AG09309 (cell line): ENCODE measurements at places on chromosomes 2 and 18.

DNA sequence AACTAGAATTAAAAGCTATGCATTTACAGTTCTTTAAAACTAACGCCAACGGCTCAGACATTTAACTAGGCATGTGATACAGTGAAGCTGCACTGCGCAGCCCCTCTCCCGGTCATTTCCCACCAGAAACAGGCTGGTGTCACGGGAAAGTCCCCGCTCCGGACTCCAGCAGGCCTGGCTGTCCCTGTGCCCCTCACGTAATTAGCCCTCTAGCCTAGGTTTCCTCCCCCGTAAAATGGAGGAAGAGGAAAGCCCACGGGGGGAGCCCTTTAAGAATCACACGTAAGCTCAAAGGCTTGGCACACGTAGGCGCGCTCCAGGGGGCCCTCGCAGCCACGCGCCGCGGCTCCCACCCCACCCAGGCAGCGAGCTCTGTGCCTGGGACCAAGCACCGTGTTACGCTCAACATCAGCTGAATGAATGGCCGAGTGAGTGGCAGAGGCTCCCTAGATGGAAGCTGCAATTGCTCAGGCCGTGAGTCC is 48.0 kb downstream of the KCNIP3 start:
- DNase-seq, result no peak

DNA sequence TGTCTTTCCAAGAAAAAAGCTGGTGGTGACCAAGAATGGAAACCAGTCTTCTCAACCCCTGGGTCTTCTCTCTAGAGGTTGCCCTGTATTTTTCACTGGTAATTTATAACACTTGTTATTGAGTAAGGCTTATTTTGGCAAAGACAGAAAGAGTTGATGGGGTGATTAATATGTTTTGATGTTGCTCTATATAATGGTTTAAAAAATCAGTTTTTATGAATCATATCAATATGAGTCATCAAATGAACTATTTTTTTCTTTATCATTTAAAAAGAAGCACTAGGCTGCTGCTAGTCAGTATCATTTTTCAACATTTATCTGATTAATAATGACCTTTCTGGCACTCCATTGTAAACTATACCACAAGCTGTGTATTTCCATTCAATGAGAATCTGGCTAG is 1142.2 kb downstream of the LRP1B start:
- DNase-seq, result no peak

DNA sequence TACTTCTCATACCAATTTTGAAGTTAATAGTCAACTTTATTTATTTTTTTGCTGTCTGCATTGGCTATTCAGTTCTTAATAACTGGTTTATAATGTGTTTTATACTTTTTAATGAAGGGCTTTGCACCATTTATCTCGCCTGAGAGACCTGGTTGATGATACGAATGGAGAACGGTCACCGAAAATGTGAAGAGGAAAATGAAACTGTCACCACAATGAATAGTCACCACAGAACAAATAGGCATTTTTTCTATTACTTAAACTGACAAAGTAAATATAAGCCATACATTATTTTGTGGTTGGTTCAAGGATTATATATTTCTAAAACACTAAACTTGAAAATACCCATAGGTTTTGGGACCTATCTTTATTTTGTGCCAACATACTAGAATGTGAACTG is 20.4 kb downstream of the C18orf54 start:
- DNase-seq, result no peak

DNA sequence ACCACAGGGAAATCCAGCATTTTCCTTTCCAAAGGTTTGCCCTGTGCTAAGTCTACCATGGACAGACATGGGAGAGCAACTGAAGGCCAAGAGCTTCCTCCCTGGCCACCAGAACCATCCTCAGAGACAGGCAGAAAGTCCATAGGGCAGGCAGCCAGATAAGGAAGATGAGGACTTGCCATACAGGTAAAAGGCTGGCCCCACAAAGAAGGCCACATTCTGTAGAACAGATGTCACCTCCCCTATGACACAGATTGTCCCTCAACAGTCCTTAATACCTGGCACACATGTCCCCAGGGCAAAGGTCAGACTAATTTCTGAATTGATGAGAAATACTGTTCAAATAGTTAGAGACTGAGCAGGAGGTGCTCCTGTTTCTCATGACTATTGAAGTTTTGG is 52.0 kb downstream of the FECH start:
- no peak for DNase-seq

DNA sequence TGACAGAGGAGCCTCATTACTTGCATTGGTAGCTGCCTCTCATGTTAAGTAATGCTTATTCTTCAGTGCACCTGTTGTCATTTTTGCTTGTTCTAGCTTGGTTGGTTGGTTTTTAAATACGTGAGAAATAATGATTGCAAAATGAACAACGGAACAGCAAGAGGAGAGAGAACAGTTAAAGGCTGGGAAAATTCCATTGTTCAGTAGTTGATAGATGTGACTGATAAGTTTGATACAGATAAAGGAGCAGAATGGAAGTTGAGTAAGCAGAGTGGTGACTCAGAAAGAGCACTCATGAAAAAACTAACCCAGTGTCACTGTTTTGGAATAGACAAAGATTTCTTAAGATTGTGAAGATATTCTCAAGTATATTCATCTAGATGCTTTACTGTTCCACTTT is 50.5 kb downstream of the MTA3 start:
- DNase-seq, result peak; percentile 32

DNA sequence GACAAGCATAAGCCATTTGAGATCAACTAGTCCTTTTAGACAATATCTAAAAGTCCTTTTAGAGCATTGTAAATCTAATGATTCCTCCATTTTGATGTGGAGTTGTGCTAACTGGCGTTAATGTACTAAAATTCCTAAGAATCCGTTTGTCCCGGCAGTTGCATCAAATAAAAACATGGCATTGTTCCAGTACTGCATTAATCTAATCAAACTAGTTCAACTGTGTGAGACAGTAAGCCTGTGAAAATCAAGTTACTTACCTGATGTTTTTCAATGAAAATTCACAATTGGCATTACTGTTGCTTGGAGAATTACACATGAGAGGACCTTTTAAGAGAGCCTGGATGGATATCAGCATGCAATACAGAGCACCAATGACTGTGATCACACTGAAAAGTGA is 13.3 kb downstream of the TM4SF20 start:
- no peak for DNase-seq
